ENCODE measurements at places on chromosomes 12 and 14.

- DNase-seq = no peak
Observed at GRCh38 chr12:93776581-93777018, 99.4 kb downstream of the CRADD start.

- DNase-seq = no peak
Observed at GRCh38 chr12:132942611-132943010, 13.5 kb downstream of the ZNF605 start.

DNA sequence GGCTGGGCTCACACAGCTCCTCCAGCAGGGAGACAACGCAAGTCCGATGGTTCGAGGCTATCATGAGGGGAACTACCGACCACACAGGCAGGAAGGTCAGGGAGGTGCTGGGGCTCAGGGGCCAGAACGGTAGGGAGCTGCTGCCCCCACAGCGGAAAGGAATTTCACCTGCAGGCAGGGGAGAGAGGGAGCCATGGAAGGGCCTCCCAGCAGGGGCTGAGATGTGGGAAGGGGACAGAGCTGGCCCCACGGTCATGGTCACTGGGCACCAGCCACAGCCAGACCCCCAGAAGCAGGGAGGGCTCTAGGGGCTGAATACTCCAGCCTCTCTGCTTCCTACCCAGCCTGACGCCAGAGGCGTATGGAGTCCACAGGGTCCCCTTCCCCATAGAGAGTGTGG, 103.1 kb downstream of the SCARB1 start:
- no peak for DNase-seq

DNA sequence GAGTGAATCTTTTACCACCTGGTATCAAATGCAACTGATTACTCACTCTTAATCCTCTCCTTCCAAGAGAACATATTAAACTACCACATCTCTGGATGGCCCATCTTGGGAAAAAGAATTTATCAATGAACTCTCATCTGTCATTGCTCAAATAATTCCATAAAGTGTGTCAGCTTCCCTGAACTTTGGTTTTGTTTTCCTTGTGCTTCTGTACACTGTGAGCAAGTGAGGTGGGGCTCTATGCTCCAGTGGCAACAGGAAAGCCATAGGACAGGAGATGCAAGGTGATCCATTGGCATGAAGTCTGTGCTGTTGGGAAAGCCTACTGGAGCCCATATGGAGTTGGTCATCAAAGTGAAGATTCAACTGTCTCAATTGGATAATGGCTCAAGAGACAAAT, 17.4 kb downstream of the OTOGL start:
- no peak for DNase-seq

Data from GM12864 (cell line).